HT1080 (cell line): ENCODE measurements at places on chromosomes 2 and 18. TPM values are rescaled to one million over a fixed set of nuclear protein-coding genes. Genes with fewer than 3 reads are reported as not detected.

Gene KRTCAP3
- 0.34 and 0.50 TPM in 2 replicates for total RNA-seq

Gene RAB27B
- total RNA-seq = 27.7 and 27.8 TPM in 2 replicates

Gene RAB6C
- total RNA-seq = not detected in 2 replicates

Gene FAP
- total RNA-seq = 0.23 TPM in 1 of 2 replicates, not detected in the other

Gene PRSS56
- total RNA-seq = not detected in 2 replicates

Gene FAM237A
- total RNA-seq = not detected in 2 replicates
